Globus pallidus (tissue), 1 donor: ENCODE measurements at places on chromosomes 5 and 9.
A peak's percentile ranks its signal among the peaks of the same experiment; 100 is the strongest.

DNA sequence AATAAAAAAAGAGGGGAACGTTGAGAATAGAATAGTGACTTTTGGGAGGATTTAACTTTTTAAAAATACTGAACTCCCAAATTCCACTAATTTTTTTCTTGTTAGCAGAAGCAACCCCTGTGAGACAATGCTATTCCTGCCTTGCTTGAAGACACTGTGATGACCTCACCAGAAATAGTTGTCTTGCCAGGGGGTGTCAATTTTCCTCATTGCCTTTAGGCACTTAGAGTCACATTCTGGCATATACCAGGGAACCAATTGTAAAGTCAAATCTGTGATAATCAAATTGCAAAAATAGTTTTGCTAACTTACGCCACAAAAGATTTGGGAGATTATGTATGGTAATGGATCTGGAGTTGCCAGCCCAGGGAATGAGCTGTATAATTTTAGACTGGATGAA lies 42.8 kb upstream of the RPS23 start:
- DNase-seq: no peak

DNA sequence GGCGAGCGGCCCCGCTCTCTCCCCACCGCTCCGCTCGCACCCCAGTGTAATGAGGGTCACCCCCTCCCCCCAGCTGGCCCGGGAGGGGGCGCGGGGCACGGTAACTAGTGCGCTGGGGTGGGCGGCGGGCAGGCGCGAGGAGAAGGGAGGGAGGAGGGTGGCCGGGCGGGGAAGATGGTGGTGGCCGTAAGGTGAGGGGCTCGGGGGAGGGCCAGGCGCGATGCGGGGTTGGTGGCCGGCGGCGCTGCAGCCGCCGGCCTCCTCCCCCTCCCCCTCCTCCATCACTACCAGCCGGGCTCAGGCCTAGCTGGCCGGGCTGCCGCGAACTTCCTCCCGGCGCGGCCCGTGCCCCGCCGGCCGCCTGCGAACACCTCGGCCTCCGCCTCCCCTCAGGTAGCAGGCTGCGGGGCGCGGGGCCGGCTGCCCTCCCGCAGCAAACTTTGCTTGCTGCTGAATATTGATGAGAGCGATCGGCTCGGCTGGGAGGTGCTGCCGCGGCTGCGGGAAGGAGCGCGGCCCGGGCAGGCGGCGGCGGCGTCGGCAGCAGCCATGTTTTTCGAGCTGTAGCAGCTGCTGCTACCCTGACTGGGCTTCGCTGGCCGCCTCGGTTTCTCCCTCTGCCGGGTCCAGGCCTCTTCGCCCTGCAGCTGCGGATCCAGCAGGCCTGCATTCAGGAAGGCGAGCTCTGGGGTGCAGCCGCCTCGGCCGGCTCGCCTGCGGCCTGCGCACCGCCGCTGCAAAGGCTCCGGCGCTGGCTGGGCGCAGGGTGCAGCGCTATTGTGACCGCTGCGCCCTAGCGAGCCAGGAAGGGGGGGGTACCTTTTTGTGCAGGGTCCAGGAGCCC lies 502 bp downstream of the NSD1 start:
- peak; percentile 46 for DNase-seq

DNA sequence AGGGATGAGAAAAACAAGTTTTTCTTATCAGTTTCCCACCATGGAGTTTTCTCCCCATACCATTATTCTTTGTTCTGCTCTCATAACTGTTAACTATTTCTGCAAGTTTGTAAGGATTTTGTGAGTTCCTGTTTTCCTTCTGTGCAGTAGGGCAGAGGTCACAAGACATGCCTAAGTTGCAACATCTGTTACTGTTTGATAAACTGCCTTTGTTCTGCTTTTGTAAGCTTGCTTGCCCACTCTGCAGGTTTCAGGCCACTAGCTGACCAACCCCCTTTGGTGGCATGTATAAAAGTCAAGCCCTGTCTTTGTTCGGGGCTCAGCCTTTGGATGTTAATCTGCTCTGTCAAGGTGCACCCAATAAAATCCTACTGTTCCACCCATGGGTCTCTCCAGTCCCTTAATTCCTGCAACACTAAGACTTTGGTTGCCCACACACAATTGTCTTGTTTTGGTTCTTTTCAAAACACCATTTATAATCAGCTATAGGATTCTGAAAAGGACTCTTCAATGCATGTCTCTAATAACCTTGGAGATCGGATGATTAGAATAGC lies 545.4 kb downstream of the CDH9 start:
- DNase-seq: no peak

DNA sequence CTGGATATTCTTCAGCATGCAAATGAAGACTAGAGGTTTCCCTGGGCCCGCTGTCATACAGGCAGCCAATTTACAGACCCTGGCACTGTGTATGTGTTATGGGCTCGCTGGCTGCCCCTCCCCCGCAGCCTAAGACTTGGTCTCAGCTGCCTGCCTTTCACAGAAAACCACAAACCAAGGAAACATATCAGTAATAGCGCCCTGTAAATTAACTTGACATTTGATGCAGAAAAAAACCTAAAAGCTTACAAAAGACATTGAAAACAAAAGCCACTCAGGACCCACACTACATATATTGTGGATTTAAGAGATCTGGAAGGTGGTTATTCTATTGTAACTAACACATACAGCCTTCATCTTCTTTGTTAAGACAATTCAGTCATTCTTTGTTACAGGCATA lies 287.0 kb upstream of the TMEM161B start:
- peak; percentile 47 for DNase-seq

GRCh38 chr5:131305138-131305689 lies 41.4 kb downstream of the CDC42SE2 start:
- no peak for DNase-seq

GRCh38 chr9:129230302-129230701 lies 52.2 kb upstream of the IER5L start:
- DNase-seq: no peak

- no peak for DNase-seq
These were observed 14.4 kb upstream of the ORM1 start for GRCh38 chr9:114308361-114308950.
